ENCODE measurements at places on chromosomes 5 and 9. TPM values are rescaled to one million over a fixed set of nuclear protein-coding genes. Genes with fewer than 3 reads are reported as not detected.

The BSPRY gene
- polyA plus RNA-seq: 27.5 TPM

The TMEM252 gene
- polyA plus RNA-seq: not detected

The TEX48 gene
- polyA plus RNA-seq: not detected

The TRAF1 gene
- polyA plus RNA-seq: 2.7 TPM

The ACTBL2 gene
- polyA plus RNA-seq: not detected

The PGGT1B gene
- polyA plus RNA-seq: 2.0 TPM

The ADAMTS6 gene
- polyA plus RNA-seq: 0.25 TPM

The CATSPER3 gene
- 0.34 TPM for polyA plus RNA-seq

The DIMT1 gene
- 13.5 TPM for polyA plus RNA-seq

The PHYHD1 gene
- polyA plus RNA-seq: 39.5 TPM

The KIF24 gene
- 1.0 TPM for polyA plus RNA-seq

The KIAA0825 gene
- polyA plus RNA-seq: 0.38 TPM

The FOXD4L3 gene
- polyA plus RNA-seq: not detected

The RHOBTB3 gene
- 3.8 TPM for polyA plus RNA-seq
